Smooth muscle cell of the pulmonary artery (primary cell): ENCODE measurements at places on chromosomes 1 and 21. TPM values are rescaled to one million over a fixed set of nuclear protein-coding genes. Genes with fewer than 3 reads are reported as not detected.

The PODN gene
- total RNA-seq = 16.0 and 20.9 TPM in 2 replicates

The TRIM67 gene
- 0.03 and 0.39 TPM in 2 replicates for total RNA-seq

The CCDC27 gene
- not detected in 2 replicates for total RNA-seq

The TDRD10 gene
- not detected in 2 replicates for total RNA-seq

The FTCD gene
- 0.56 and 0.65 TPM in 2 replicates for total RNA-seq

The KCNA3 gene
- total RNA-seq = 0.07 TPM in 1 of 2 replicates, not detected in the other

The KCNK2 gene
- 1.7 and 16.3 TPM in 2 replicates for total RNA-seq

The DSTYK gene
- total RNA-seq = 19.0 and 21.9 TPM in 2 replicates

The SERPINC1 gene
- 0.07 TPM in 1 of 2 replicates, not detected in the other for total RNA-seq

The FAM78B gene
- 0.13 and 0.36 TPM in 2 replicates for total RNA-seq

The PROK1 gene
- total RNA-seq = not detected in 2 replicates

The PTGFRN gene
- total RNA-seq = 66.7 and 108 TPM in 2 replicates

The CYP4Z1 gene
- not detected in 2 replicates for total RNA-seq

The TRIM46 gene
- 5.2 and 12.0 TPM in 2 replicates for total RNA-seq

The IL20 gene
- not detected in 2 replicates for total RNA-seq

The ERVH48-1 gene
- total RNA-seq = not detected in 2 replicates

The SLAMF6 gene
- total RNA-seq = not detected in 2 replicates

The SERINC2 gene
- total RNA-seq = 4.0 and 13.4 TPM in 2 replicates

The RIMKLA gene
- total RNA-seq = under 0.01 and 0.20 TPM in 2 replicates

The TTC39A gene
- total RNA-seq = 1.6 and 2.0 TPM in 2 replicates

The AKR7A3 gene
- 0.33 and 0.59 TPM in 2 replicates for total RNA-seq

The SVBP gene
- total RNA-seq = 5.9 and 8.3 TPM in 2 replicates

The STIL gene
- total RNA-seq = 1.9 and 4.0 TPM in 2 replicates

The RPE65 gene
- not detected in 2 replicates for total RNA-seq

The C1orf116 gene
- under 0.01 and 0.07 TPM in 2 replicates for total RNA-seq

The SPRR3 gene
- total RNA-seq = not detected in 2 replicates

The HJV gene
- total RNA-seq = not detected in 2 replicates

The FMO2 gene
- total RNA-seq = 11.8 and 21.1 TPM in 2 replicates

The NUAK2 gene
- total RNA-seq = 4.4 and 7.9 TPM in 2 replicates

The CYP4A22 gene
- total RNA-seq = not detected in 2 replicates

The APCS gene
- not detected in 2 replicates for total RNA-seq

The GPR52 gene
- 0.78 and 1.1 TPM in 2 replicates for total RNA-seq

The PSRC1 gene
- 1.8 and 4.7 TPM in 2 replicates for total RNA-seq

The HFM1 gene
- total RNA-seq = 0.03 and 0.20 TPM in 2 replicates

The CRP gene
- not detected in 2 replicates for total RNA-seq

The SLC44A3 gene
- total RNA-seq = 2.2 and 2.7 TPM in 2 replicates

The SPATA21 gene
- not detected in 2 replicates for total RNA-seq

The GPR161 gene
- 22.6 and 49.1 TPM in 2 replicates for total RNA-seq

The ANGPTL7 gene
- total RNA-seq = not detected in 2 replicates

The BEND5 gene
- total RNA-seq = 0.59 TPM in 1 of 2 replicates, not detected in the other

The MYBPH gene
- total RNA-seq = 0.07 TPM in 1 of 2 replicates, not detected in the other

The TMEM52 gene
- total RNA-seq = 0.20 and 0.43 TPM in 2 replicates

The MMEL1 gene
- 0.39 TPM in 1 of 2 replicates, not detected in the other for total RNA-seq

The PCSK9 gene
- 0.85 and 2.5 TPM in 2 replicates for total RNA-seq

The KRTAP19-2 gene
- not detected in 2 replicates for total RNA-seq

The SELE gene
- not detected in 2 replicates for total RNA-seq

The COL16A1 gene
- total RNA-seq = 90.8 and 97.8 TPM in 2 replicates

The AHCYL1 gene
- 83.2 and 91.9 TPM in 2 replicates for total RNA-seq

The LMOD1 gene
- total RNA-seq = 22.2 and 40.4 TPM in 2 replicates

The SIK1 gene
- 0.98 and 7.6 TPM in 2 replicates for total RNA-seq

The ATF6 gene
- total RNA-seq = 29.1 and 30.9 TPM in 2 replicates
